ENCODE measurements at places on chromosomes 13 and 19.
A peak's percentile ranks its signal among the peaks of the same experiment; 100 is the strongest.

DNA sequence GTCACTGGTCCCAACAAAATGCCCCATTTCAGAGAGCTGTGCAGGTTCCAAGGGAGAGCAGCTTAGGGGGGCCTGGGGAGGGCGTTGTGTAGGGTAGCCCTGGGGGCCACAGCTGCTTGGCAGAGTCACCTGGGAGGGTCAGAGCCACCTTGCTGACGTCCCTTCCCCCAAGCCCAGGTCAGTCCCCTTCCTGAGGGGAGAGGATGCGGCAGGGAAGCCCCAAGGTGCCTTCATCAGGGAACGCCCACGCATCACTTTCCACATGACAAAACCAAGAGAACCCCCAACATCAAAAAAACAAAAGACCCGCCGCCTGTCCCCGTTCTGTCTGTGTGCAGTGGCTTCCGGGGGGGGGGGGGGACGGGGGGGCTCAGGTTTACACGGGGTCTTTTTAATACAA is 5.3 kb upstream of the UQCR11 start:
- no peak for DNase-seq

DNA sequence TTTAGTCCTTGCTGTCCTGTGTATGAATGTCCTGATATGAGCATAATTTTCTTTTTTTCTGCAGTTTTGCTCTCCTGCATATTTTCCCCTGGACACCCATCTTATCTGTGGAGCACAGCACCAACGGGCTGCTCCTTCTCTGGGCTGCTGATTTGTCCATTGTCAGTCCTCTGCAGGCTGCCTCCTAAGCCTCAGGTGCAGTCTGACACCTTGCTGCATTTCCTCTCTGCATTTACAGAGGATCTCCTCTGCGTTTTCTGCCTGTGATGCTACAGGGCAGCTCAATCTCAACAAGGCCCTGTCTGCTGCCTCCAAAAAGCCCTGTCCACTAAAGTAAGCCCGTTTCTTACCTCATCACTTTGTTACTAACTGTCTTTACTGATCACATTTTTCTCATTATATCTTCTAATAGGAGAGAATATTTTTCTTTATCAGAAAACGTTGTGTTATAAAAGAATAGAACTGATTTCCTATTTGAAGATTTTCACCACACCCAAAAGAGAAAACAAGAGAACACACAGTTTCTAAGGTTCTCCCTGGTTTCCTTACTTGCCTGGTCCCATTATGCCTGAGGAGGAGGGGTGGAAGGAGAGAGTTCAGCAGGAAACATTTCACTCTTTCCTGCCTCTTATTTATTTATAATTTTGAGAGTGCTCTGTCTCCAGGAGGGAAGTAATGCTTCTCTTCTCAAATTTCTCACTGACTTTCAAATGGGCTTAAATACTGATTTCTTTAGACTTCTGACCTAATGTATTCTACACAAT is 65.6 kb upstream of the TDRD3 start:
- DNase-seq, result no peak

DNA sequence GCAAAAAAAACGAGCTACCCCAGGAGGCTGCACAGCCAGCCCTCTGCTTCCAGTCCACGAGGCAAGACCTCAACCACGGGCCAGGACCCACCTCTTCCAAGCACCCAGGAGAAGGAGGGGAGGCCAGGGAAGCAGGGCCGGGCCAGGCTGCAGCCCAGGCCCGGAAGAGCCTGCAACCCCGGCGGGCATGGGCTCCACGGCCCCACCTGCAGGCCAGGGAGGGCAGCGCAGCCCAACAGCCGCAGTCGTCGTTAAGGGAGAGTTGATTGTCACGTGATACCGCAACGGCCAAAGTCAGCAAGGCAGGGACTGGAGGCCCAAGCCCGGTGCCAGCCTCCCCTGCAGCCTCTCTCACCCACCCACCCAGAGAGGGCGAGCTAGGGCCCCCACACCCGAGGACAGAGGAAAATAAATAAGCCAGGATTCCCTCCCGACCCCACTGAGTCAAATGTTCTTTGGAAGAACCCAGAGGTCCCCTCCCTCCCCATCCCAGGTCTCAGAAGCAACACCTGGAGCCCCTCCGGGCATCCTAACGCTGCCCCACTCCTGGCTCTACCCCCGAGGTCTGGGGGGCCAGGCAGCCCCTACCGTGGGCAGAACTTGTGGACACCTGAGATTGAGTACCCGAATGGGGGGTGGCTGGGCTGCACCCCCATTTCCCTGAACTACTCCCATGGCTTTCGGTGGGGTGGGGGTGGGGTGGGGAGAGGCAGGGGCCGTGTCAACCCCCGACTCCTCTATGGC is 5.2 kb upstream of the REXO1 start:
- peak; percentile 79 for DNase-seq

DNA sequence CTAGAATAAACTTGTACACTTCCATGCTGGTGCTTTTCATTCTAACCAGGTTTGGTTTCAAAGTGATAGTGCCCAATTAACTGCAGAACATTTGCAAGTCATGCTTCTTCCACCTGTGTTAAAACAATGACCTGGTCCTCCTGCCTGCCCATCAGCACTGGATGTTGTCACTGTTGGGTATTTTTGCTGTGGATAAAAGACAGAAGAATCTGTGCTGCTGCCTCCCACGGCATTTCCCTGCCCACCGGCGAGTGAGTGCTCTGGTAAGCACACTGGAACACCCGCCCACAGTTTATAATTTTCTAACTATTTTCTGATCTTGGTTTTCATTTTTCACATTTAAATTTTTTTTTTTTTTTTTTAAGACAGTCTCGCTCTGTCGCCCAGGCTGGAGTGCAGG is 2.3 kb upstream of the AKAP8 start:
- DNase-seq, result no peak

- no peak for DNase-seq
These were observed 33.0 kb downstream of the IL12RB1 start for GRCh38 chr19:18053576-18054219.

DNA sequence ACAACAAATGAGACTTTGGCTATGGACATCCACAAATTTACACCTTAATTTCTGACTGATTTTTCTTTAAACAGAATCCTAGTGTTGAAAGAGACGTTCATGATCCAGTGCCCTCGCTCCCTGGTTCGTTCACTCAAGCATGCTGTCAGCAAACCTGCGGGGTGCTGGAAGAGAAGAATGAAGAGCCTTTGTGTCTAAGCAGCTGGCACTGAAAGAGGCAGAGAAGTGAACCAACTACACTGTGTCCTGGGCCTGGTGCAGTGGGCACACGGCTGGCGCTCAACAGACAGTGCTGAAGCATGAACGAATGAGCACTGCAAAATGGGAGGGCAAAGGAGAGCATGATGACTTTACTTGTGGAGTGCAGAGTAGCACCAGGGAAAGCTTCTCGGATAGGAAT is 46.8 kb downstream of the MIPEP start:
- no peak for DNase-seq

GRCh38 chr19:30116984-30117555 is 175.0 kb downstream of the URI1 start:
- DNase-seq, result no peak

- no peak for DNase-seq
These were observed 56.9 kb downstream of the SLITRK6 start for GRCh38 chr13:85742355-85742754.

- DNase-seq, result no peak
These were observed 19.2 kb downstream of the SBNO2 start for GRCh38 chr19:1154731-1155351.

GRCh38 chr19:57324992-57325391 is 4.7 kb downstream of the ZNF543 start:
- DNase-seq, result no peak

- DNase-seq, result peak; percentile 56
These were observed 1.1 kb upstream of the PPP1R12C start for GRCh38 chr19:55118401-55118991.

- DNase-seq, result no peak
These were observed 4.2 kb upstream of the OR7G3 start for GRCh38 chr19:9130965-9131364.

DNA sequence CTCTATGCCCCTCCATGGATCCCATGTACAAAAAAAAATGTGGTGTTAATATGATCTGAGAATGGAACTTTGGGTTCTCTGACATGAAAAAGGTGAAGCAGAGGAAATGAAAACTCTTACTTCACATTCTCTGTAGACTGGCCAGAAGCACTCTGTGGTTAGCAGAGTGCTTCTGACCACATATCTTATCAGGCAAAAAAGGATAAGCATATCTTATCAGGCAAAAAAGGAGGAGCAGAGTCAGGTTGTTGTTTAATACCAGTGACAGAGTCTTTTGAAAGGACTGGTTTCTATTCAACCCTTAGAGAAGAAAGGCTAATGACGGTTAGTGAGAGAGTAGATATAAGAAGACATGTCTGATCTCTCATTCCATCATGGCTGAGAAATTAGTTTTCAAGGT is 1404.8 kb downstream of the SLITRK1 start:
- DNase-seq, result no peak

DNA sequence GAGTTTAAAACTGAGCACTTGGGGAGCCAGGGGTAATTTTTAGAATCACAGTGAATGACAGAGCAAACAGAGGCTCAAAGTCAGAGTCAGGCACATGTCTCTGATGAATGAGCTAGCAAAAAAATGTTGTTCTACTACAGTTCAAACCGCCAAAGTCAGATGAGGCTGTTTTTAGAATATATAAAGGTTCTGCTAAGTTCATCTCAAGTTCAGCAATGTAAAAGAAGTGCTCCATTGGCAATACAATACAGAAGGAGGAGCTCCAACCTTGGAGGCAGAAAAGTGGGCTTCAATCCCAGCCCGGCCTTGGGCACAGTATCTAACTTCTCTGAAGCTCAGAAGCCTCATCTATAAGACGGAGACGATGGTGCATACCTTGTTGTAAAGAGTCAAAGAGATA is 70.1 kb upstream of the IPO5 start:
- no peak for DNase-seq

DNA sequence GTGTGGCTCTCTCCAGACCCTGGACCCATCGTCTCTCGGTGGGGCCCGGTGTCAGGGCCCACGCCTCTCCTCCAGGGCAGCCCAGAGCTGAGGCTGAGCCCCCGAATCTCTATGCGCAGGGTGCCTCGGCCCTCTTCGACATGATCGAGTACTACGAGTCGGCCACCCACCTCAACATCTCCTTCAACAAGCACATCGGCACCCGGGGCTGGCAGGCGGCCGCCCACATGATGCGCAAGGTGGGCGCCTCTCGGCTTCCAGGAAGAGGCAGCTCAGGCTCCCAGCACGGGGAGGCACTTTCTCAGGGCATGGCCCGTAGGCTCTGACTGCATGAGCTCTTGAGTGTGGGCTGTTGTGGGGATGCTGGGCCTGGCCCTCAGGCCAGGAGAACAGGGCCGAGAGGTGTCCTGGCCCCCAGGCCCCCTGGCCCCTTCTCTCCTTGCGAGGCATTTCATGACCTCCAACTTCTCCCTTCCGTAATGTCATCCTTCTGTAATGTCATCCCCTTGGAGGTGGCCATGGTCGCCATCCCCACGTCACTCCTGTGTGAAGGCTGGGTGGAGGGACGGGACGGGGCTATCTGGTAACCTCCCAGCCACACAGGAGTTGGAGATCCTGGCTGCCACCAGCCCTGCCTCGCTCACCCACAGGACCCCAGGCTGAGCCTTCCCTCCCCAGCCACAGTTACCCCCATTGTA is 19.4 kb downstream of the NKPD1 start:
- no peak for DNase-seq

- DNase-seq, result no peak
These were observed 531.3 kb downstream of the RFC3 start for GRCh38 chr13:34349091-34349722.

- DNase-seq, result no peak
These were observed 102.1 kb downstream of the IRS2 start for GRCh38 chr13:109684084-109684823.

DNA sequence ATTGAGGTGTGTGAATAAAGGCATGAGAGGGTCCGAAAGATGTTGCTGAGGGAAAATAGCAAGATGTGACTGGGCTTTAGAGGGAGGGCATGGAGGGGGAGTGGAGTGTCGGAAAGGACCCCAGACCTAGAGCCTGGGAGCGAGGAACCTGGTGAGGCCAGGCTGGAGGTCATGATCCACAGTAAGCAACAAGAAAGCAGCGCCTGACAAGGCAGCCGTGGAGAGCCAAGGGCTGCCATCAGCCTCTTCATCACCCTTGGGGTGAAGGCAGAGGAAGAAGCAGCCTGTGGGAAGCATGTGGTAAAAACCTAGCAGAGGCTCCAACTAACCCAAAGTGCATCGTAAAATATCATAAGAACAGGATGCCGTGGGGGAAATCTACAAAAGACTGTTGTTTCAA is 162.8 kb upstream of the SOX1 start:
- no peak for DNase-seq

- no peak for DNase-seq
These were observed 19.5 kb upstream of the IFT88 start for GRCh38 chr13:20547479-20547908.

- DNase-seq, result no peak
These were observed 3.5 kb downstream of the KCNA7 start for GRCh38 chr19:49069026-49069425.
